Omental fat pad (tissue), 4 donors: ENCODE measurements at places on chromosomes 12 and 14.

DNA sequence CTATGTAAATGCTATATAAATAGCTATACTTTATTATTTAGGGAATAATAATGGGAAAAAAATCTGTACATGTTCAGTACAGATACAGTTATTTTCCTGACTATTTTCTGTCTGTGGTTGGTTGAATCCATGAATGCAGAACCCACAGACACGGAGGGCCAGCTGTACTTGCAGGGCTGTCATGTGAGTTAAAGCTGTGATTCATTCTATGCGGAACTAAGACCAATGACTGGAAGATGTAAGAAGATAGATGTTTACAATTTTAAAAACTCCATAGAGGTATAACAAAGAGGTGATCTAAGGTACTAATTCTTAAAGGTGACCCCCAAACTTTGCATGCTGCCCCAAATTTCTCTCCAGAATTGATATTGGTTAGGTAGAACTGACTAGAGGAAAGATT lies 14.6 kb downstream of the PCNX4 start:
- no peak for DNase-seq

DNA sequence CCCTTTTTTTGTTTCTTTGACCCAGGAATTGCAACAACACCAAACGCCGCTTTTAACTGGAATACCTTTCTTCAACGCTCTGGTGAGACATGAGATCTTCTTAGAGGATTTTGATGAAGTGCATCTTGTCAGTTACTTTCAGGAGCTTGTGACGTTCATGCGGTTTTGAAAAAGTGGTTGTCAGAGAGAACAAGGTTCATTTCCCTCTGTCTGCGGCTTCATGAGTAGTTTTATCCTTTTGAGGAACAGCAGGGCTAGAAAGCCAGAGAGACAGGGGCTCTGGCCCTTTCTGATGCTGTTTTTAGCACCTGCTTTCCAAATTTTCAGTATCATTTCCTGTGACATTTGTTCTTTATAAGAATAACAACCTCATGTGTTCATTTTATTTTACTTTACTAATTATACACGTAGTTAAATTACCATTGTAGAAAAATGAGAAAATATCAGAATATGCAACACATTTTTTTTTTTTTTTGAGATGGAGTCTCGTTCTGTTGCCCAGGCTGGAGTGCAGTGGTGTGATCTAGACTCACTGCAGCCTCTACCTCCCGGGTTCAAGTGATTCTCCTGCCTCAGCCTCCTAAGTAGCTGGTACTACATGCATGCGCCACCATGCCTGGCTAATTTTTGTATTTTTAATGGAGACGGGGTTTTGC lies 61.8 kb downstream of the GLT1D1 start:
- DNase-seq: no peak

DNA sequence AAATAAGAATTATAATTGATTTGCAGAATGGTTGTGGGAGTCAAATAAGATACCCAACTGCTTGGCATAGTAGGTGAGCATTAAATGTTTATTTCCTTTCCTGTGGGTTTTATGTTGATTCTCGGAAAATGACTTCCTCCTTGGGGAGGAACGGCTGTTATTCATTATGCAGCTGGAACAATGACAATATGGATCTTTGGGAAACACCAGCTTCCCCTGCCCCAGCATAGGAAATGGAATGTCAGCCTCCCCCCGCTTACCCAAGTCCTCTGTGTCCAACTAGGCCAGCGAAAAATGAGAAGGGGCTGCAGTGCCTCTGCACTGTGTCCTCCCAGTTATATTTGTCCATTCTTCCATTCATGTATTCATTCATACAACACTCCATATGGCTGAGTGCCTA lies 11.7 kb upstream of the CCDC177 start:
- no peak for DNase-seq

- DNase-seq: no peak
Observed at GRCh38 chr12:56768424-56768823, 5.3 kb downstream of the HSD17B6 start.

DNA sequence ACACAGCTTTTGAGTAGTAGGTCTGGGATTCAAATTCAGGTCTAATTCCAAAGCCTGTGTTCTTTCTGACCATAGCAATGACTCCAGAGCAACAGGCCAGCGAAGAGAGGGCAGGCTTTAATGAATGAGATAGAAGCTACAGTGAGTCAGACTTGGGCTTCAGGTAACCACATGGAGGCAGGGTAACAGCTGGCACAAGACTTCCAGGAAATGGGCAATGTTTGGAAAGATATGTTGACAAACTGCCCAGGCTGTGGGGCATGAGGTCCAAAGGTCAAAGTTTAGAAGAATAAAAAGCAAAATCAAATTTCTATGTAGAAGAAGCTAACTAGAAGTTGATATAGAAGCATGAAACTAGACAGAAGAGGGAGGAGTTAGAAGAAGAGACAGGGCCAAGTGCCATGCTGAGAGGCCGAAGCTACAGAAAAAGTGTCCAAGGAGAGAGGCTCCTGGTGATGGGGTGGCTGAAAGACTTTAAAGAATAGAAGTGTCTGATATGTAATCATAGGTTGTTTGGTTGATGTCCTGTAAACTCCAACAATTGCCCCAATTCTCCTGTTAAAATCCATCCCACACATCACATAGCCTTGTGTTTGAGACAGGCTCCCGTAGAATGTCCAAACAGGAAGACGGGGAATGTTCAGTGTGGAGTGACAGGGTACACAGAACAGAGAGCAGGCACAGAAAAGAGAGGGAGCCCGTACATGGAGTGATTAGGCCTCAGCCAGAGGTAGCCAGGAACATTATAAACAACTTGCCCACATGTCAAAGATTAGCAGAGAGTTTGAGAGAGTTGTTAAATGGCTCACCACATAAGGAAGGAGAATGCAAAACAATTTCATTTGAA lies 384.7 kb downstream of the CCDC91 start:
- DNase-seq: no peak

GRCh38 chr14:66087231-66087630 lies 398.9 kb upstream of the CCDC196 start:
- DNase-seq: no peak

GRCh38 chr14:49857427-49858003 lies 4.9 kb upstream of the NEMF start:
- no peak for DNase-seq

DNA sequence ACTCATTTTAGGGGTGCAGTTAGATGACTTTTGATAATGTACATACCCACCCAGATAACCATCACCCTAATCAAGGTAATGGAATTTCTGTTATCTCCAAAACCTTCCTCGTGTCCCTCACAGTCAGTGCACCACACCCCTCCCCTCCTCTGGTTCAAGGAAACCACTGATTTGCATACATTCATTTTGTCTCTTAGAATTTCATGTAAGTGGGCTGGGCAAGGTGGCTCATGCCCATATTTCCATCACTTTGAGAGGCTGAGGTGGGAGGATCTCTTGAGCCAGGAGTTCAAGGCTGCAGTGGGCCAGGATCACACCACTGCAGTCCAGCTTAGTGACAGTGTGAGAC lies 15.7 kb downstream of the ADIPOR2 start:
- no peak for DNase-seq
